ENCODE measurements at places on chromosomes 6 and 20.
A peak's percentile ranks its signal among the peaks of the same experiment; 100 is the strongest.

- DNase-seq, result no peak
Measured at GRCh38 chr6:13872681-13873080, 52.1 kb upstream of the RNF182 start.

- no peak for DNase-seq
Measured at GRCh38 chr6:43246301-43247113, 3.2 kb downstream of the TTBK1 start.

DNA sequence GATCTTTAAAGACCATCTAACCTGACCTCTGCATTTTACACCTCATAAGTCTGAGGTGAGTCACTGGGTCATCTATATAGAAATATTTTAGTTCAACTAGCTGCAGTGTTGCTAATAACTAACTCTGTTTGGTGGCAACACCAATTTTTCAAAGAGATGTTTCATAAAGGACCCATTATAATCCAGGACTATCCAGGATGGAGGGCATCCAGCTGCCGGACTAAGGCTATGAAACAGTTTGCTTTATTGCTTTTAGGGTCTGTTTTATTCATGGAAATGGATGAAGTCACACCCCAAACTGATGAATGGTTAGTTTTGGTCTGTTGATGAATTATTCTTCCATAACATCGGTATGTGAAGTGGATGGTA lies 204.2 kb upstream of the GMDS start:
- DNase-seq, result no peak

DNA sequence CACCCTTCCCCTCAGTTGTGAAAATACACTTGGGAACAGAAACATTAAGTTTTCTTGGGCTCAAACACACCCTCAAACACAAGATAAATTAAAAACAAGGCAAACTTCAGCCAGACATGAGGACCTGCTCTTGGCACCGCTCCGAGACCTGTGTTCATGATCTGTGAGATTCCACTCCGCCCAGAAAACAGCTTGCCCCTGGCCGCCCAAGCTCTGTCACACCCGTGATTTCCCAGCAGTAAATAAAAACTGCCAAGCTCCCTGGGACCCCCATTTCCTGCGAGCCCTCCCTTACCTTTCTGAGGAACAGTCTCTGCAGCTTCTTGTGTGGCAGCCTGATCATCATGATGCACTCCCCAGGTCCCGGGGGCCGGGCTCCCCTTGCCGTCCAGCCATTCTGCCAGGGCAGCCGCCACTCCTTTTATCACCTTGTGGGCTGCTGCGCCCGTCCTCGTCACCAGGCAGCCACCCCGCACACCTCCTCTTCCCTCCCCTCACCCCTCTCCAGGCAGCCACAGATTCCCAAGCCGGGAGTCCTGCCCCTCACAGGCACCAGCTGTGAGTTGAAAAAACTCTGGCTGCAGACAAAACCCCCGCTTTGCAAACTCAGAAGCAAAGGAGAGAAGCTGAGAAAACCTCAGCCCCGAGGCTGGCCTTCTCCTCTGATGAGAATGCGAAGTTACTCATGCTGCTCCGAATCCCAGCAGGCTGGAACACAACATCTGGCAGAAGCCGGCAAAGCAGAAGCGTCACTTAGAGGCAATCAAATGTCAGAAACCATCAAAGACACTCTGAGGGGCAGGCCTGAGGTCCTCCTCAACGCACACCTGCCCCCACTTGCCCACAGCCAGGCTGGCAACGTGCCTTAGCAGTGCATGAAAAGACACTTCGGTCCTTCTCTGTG lies 130.4 kb upstream of the RPS6KA2 start:
- no peak for DNase-seq

GRCh38 chr6:43983191-43983590 lies 144.1 kb downstream of the MRPL14 start:
- no peak for DNase-seq

GRCh38 chr6:6806844-6807518 lies 218.5 kb downstream of the LY86 start:
- peak; percentile 5 for DNase-seq

- no peak for DNase-seq
Measured at GRCh38 chr20:16257021-16257420, 316.2 kb downstream of the KIF16B start.

- no peak for DNase-seq
Measured at GRCh38 chr6:147043994-147044477, 160.2 kb upstream of the STXBP5 start.

DNA sequence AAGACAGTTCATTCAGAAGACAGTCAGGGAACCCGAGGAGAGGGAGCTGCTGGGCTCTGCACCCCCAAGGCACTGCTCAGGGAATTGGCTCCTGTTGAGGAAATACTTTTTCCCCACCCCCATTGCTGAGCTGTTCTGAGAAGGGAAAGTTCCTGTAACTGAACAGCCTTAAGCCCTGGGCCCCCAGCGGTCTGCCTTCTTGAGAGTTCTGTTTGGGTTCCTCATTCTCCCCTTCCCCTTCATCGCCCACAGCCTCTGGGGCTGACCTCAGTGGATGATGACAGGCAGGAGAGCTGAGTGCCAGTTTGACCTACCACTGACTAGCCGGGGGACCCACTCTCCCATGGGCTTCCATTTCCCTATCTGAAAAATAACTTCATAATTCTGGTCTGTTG lies 10.7 kb downstream of the HCK start:
- no peak for DNase-seq

DNA sequence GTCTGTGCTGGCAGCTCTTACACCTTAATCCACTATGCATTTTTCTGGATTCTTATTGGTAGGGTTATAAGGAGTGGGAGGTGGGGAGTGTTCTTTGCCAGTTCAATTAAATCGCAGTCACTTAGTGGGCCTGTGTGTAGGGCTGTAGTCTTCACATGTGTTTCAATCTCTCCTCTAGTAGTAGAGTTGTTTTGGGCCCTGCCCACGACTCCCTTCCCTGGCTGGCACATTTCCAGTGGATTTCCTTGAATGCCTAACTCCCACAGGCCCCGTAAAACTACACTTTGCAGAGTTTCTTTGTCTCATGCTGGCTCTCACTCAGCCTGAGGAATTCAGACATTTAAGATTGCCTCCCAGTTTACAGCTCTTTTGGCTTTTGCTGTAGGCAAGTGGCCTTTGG lies 414.0 kb upstream of the OPRM1 start:
- DNase-seq, result no peak

DNA sequence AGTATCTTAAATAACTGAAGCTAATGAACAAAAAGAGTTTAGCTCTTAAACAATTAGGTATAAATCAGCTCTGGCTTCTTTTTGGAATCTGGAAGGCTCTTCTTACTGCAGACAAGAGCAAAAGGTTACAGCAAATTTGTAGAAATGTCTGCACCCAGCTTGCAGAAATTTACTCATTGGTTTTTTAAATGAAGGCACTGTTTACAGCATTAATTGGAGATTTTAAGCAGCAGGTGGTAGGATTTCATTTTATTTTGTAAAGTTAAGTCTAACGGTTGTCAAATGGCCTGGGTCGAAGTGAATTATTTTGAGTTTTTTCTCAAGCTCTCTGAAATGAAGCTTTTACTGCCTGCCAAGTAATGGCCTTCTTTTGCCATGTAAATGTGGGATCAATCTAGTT lies 102.1 kb downstream of the NRSN1 start:
- DNase-seq, result no peak

- DNase-seq, result no peak
Measured at GRCh38 chr6:127606131-127606562, 29.2 kb downstream of the C6orf58 start.

DNA sequence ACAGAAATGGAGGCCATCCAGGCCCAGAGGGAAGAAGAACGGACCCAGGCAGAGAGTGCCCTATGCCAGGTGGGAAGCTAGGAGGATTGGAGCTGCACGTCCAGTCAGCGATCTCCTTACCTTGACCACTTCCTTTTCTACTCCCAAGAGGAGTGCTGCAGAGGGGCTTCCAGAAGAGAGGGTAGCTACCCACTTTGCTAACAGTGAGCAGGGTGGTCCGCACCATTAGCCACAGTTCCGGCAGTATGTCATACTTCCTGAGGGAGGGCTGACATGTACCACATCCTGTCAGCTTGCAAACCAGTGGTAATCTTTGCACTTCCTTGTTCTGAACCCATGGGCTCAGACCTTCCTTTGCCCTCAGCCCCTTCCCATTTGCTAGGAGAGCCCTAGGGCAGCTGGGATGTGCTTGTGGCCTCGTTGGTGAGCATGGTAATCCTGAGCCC lies 35.4 kb downstream of the CEP250 start:
- no peak for DNase-seq

DNA sequence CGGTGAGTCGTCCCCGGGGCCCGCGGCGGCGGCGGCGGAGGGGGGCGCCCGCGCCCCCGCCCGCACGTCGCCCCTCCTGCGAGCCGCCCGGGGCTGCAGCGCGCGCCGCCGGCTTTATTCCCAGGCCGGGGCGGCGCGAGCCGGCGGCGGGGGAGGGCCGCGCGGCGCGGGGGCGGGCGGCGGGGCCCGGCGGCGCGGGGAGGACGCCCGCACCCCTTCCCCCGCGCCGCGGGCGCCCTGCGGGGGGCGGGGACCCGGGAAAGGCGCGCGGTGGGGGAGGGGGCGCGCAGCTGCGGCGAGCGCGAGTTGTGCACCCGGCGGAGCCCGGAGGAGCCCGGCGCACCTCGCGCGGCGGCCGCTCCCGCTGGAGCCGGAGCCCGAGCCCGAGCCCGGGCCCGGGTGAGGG lies 646 bp downstream of the HMGA1 start:
- no peak for DNase-seq

DNA sequence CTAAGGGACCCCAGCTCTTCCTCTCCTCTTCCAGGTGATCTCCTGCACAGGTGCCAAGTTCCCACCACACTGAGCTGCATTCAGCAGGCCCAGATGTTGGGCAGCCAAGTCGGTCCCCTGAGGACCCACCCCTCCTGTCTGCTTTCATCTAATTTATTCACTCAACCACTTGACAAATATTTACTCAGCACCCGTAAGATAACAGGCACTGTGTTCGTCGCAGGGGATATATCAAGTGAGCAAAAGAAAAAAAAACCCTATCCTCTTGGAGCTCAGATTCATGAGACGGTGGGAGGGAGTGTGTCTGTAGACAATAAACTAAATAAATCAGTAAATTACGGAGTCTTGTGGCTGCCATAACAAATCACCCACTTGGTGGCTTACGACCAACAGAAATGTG lies 143.6 kb downstream of the MRPL14 start:
- DNase-seq, result no peak

GRCh38 chr20:63974402-63975200 lies 4.8 kb downstream of the SAMD10 start:
- DNase-seq, result no peak

- DNase-seq, result no peak
Measured at GRCh38 chr6:11692451-11693376, 85.9 kb downstream of the ADTRP start.

DNA sequence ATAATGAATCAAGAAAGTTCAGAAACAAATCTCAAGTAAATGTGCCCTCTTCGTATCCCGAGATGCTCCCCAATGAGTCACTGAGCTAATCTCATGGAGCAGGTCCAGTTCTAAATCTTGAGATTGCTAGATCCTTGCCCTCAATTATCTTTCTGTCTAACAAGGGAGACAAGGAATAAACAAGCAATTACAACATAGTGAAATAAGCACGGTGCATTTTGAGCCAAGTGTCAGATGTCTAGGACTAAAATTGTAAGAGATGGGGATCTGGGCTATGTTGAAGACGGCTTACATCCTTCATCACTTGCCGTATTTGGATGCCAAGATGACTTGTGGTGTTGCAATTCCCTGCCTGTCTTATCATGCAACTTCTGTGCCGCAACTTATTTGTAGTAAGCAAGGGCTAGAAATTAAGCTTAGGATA lies 56.5 kb upstream of the ADGRF1 start:
- DNase-seq, result no peak

- no peak for DNase-seq
Measured at GRCh38 chr6:161407581-161407980, 133.7 kb upstream of the AGPAT4 start.

DNA sequence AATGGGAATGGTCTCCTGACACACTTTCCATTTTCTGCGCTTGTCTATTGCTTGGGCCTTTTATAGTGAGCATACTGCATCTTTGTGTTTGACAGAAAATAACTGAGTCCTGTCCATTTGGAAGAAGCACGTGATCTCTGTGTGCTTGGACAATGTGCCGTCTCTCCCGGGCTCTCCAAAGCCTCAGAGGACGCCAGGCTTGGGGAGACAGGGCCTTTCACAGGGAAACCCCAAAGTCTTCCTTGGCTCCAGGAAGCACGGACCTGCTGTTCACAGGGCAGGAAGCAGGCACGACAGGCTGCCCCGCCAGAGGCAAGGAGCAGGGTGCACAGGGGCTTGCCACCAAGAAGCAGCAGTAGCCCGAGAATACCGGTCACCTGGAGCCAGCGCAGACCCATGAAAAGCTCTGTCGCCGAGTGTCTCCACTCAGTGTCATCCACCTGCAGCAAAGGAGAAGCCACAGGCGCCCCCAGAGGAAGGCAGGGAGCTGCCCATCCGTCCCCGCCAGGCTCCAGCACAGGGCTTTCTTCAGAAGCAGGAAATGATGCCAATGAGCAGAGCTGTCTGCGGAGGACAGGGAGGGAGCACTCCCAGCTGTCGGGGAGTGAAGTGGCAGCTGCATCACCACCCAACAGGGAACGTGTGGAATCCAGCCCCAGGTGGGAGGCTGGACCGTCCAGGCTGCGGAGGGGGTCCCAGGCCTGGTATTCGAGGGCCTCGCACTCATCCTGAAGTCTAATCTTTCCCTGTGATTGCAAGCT lies 135.1 kb downstream of the AGPAT4 start:
- DNase-seq, result peak; percentile 49

- no peak for DNase-seq
Measured at GRCh38 chr6:101650402-101651100, 257.0 kb downstream of the GRIK2 start.

DNA sequence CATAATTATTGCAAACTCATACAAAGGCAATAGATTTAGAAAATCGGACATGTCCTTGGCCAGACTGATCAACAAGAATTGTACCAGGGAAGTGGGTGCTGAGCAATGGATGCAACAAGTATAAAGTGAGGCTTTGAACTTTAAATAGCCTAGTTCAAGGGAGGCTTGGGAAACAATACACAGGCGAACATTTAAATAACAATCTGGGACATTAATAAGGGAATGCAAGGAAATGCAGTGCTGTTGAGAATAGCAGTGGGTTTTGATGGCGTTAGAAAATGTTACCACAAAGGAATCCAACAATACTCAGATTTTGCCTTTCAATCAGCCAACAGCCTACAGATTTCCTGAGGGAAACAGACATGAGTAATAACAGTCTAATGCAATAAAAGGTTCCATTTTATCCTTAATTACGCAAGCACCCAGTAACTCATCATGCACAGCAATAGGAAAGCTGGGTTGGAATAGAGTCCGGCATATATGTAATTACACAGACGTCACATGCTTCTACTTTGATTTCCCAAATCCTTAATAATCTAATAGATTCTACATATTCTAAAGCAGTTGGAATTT lies 134.6 kb downstream of the PHACTR1 start:
- no peak for DNase-seq
